Spleen (tissue), 13 donors: ENCODE measurements at places on chromosomes 11 and 22. TPM values are rescaled to one million over a fixed set of nuclear protein-coding genes. Genes with fewer than 3 reads are reported as not detected.

DNA sequence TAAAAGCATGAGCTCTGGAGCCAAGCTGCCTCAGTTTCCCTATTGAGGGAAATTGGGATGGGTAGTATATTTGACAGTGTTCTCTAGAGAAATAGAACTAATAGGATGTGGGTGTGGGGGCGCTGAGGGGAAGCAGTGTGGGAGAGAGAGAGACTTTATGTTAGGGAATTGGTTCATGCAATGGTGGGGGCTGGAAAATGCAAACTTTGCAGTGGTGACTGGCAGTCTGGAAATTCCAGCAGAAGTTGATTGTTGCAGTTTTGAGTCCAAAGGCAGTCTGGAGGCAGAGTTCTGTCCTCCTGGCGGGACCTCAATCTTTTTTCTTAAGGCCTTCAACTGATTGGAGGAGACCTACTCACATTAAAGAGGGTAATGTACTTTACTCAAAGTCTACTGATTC is 59.4 kb upstream of the SYT13 start:
- H3K4me3 ChIP-seq, result no peak overlapping the region
- H3K4me1 ChIP-seq, result peaks cover 4% of the 10 kb centered on the region

- no peak overlapping the region for H3K4me3 ChIP-seq
- no peaks in the 10 kb centered on the region for H3K27me3 ChIP-seq
- no peak overlapping the region for H3K27ac ChIP-seq
- peak; percentile 54 for DNase-seq
- no peaks in the 10 kb centered on the region for H3K36me3 ChIP-seq
- peaks cover 14% of the 10 kb centered on the region for H3K4me1 ChIP-seq
Observed at GRCh38 chr22:50082197-50082715, 3.0 kb downstream of the MLC1 start.

DNA sequence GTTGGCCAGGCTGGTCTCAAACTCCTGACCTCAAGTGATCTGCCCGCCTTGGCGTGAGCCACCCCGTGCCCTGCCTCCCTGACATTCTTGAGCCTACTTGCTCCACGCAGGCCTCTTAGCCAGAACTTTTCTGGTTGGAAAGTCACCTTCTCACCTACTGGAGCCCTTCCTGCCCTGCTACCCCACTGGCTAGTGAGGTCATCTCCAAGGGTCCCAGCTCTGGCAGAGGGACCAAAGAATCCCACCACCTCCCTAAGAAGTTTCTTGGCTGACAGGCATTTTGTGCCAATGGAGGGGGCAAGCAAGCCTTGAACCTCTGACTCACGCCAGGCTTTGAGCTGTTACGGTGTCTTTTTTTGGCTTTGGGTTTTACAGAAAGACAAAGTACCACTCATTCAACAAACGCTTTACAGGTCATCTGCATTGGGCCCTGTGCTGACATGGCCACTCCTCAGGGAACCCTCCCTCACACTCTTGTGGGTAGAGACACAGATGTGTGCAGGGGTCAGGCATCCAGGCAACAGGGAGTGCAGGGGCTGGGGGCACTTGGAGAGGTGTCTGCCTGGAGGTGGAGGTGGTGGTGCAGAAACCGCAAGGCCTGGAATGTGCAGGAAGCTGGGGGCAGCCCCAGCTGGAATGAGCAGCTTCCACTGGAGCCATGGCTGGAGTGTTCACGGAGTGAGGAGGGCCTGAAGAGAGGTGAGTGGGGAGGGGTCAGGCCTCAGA is 27.1 kb upstream of the WNT11 start:
- no peaks in the 10 kb centered on the region for H3K36me3 ChIP-seq
- H3K27me3 ChIP-seq, result no peaks in the 10 kb centered on the region
- peak overlapping the region; percentile 89 for H3K27ac ChIP-seq
- no peak for DNase-seq
- H3K4me3 ChIP-seq, result no peak overlapping the region
- peaks cover 13% of the 10 kb centered on the region for H3K4me1 ChIP-seq

- no peaks in the 10 kb centered on the region for H3K27me3 ChIP-seq
- peak within 1 kb of the TSS; percentile 69 for H3K4me3 ChIP-seq
- peak; percentile 98 for DNase-seq
- H3K36me3 ChIP-seq, result no peaks in the 10 kb centered on the region
Observed at GRCh38 chr11:9663699-9664275, at the start of gene SWAP70. Gene SWAP70, plus strand, starts transcription at chr11:9664077. Its CDS starts 103 bp downstream, at chr11:9664180.

DNA sequence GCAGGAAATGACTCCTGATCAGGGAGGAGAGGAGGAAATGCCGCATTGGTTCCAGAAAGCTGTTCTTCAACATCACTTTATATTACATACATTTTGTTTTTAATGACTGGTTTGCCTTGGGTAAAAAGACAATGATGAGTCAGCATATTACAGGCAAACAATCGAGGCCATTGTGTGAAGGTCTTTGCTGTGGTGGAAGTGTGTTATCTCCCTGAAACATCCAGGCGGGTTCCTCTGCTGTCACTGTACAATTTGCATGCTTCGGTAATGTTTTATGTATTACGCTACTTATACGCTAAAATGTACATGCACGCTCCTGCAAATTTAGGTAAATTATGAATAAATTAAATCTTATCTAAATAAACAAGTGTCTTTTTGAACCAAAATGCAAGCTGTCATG is 161.1 kb downstream of the KIRREL3 start:
- peak overlapping the region; percentile 17 for H3K27ac ChIP-seq
- no peak overlapping the region for H3K4me3 ChIP-seq
- H3K36me3 ChIP-seq, result no peaks in the 10 kb centered on the region
- H3K27me3 ChIP-seq, result no peaks in the 10 kb centered on the region
- no peak for DNase-seq

DNA sequence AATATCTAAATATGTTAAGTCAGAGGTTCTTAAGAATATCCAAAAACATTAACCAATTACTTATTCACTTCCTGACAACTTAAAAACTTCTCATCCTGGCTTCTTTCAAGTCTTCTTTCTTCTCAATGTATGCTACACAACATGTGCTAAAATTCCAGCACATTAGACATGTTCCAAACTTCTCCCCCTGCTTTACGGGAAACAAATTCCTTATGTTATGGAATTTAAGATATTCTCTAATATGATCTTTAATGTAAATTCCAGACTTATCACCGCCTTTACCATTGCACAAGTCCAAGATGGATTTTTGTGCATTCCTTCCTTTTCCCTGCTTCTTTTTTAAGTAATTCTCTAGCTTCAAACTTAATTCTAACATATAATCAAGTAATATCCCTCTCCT is 964.5 kb upstream of the CHORDC1 start:
- H3K4me1 ChIP-seq, result no peaks in the 10 kb centered on the region
- no peaks in the 10 kb centered on the region for H3K36me3 ChIP-seq
- H3K27me3 ChIP-seq, result no peaks in the 10 kb centered on the region
- DNase-seq, result no peak
- no peak overlapping the region for H3K4me3 ChIP-seq
- H3K27ac ChIP-seq, result no peak overlapping the region

GRCh38 chr11:9862981-9863380 is 199.1 kb downstream of the SWAP70 start:
- H3K4me1 ChIP-seq, result peaks cover 27% of the 10 kb centered on the region
- no peaks in the 10 kb centered on the region for H3K36me3 ChIP-seq
- no peak overlapping the region for H3K27ac ChIP-seq
- DNase-seq, result no peak
- no peak overlapping the region for H3K4me3 ChIP-seq

DNA sequence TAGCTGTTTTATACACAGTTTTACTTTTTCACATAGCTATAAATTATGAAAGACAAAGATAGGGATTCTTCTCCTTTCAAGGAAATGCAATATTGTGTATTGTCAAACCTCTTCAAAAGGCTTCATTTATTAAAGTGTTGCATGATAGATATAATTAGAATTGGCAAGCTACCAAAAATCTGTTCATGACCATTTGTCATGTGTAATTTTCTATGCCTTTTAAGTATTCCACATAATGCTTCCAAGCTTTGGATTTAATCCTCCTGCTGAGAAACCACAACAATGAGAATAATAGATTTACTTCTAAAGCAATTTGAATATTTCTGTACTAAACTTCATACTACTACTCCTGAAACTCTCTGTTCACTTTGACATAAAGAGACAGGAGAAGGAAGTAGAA is 403.2 kb upstream of the CCDC179 start:
- H3K27ac ChIP-seq, result no peak overlapping the region
- no peak overlapping the region for H3K4me3 ChIP-seq
- DNase-seq, result no peak
- no peaks in the 10 kb centered on the region for H3K36me3 ChIP-seq

DNA sequence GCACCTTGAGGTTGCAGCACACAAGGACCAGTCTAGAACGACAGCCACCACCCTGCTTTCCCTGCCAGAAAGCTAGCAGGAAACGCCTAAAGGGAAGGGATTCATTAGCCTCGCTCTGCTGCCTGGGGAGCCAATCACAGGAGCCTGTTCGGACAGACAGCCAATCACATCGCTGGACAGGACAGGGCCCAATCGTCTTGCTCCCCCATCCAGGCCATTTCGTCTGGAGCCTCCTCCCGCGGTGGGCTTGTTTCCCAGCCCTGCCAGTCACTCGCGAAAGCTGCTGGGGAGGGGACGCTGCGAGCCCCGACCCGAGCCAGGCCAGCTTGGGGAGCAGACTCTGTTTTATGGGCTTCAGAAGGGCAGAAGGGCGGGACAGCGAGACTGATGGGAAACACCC is 79.8 kb upstream of the NCAM1 start:
- no peak overlapping the region for H3K4me3 ChIP-seq
- no peak for DNase-seq
- H3K4me1 ChIP-seq, result peaks cover 26% of the 10 kb centered on the region
- no peaks in the 10 kb centered on the region for H3K36me3 ChIP-seq

DNA sequence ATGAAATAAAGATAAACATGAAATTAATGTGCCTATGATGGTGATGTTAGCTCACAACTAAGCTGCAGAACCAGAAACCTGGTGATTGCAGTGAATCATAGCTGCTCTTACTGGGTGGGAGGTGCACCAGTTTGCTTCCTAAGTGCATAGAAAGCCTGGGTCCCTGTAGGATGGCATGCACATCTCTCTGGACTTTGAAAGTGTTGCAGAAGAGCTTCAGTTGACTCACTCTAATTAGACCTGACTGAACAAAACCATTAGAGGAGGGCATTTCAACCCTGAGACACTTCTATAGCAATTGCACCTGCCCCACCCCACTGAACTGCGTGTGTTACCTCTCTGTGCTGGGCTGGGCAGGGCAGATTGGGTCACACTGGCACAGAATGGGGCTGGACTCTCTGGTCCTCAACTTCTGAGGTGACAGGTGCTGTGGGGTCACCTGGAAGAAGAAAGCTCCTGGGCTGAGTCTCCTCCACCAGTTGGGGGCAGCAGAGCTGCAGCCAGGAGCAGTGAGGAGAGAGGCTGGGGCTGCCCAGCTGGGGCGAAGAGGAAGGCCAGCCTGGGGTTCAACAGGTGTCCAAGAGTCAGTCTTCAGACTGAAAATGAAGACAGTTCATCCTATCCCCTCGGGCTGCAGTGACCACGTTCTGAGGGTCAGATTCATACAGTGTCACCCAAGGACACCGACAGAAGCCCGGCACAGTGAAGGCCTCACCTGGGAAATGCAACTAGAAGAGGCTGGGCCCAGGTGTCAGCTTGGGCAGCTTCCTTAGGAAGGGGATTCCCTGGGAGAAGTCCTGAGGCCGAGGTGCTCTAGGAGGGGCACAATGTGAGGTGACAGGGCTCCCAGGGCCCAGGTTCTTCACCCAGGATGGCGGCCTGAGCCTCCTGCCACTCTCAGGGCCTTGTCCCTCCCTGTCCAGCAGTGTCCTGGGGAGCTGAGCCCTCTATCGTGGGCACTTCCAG is 58.1 kb downstream of the GGTLC2 start:
- no peaks in the 10 kb centered on the region for H3K36me3 ChIP-seq
- H3K4me3 ChIP-seq, result no peak overlapping the region
- H3K27me3 ChIP-seq, result peaks cover 3% of the 10 kb centered on the region
- H3K27ac ChIP-seq, result no peak overlapping the region
- H3K4me1 ChIP-seq, result peaks cover 9% of the 10 kb centered on the region

DNA sequence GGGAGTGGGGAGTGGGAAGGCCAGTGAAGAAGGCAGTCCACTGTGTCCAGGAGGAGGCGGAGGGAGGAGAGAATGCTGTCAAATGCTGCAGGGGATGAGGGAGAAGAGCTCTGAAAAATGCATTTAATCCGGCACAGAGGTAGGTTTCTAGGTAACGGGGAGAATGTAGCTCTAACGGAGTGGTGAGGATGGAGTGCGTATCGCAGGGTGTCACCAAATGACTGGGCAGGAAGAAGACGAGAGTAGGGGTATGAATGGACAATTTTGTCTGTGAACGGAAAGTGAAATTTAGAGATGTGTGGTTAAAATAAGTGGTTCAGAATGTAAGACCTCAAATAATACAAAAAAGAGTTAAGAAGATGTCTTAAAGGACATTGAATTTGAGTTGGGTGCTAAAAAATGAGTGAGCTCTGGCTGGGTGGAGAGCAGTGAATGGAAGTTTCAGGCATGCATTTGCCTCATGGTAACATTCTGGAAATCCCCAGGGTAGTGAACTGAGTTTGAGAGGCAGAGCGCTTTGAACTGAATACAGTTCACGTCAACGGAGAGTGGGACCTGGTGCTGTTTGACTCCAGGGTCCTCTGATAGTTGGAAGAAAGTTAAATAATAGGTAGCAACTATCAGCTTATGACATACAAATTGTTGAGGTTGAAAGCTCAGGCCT is 81.3 kb upstream of the CADM1 start:
- H3K27me3 ChIP-seq, result no peaks in the 10 kb centered on the region
- no peaks in the 10 kb centered on the region for H3K36me3 ChIP-seq
- DNase-seq, result no peak
- no peak overlapping the region for H3K4me3 ChIP-seq
- no peak overlapping the region for H3K27ac ChIP-seq
- peaks cover 7% of the 10 kb centered on the region for H3K4me1 ChIP-seq

DNA sequence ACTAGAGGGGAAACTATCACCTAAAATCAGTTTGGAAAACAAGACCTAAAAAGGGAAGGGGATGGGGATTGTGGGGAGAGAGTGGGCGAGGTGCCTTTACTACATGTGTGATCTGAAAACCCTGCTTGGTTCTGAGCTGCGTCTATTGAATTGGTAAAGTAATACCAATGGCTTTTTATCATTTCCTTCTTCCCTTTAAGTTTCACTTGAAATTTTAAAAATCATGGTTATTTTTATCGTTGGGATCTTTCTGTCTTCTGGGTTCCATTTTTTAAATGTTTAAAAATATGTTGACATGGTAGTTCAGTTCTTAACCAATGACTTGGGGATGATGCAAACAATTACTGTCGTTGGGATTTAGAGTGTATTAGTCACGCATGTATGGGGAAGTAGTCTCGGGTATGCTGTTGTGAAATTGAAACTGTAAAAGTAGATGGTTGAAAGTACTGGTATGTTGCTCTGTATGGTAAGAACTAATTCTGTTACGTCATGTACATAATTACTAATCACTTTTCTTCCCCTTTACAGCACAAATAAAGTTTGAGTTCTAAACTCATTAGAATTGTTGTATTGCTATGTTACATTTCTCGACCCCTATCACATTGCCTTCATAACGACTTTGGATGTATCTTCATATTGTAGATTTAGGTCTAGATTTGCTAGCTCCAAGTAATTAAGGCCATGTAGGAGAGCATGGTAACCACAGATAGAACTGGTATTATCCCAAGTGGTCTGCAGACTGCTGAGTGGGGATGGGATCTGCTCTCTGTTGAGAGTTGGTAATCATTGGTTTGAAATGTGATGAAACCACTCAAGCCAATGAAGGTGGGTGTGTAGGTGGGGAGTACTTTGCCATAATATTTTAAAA is 3.6 kb downstream of the NEAT1 start:
- H3K36me3 ChIP-seq, result no peaks in the 10 kb centered on the region
- DNase-seq, result no peak
- peaks cover 56% of the 10 kb centered on the region for H3K4me1 ChIP-seq
- H3K27me3 ChIP-seq, result no peaks in the 10 kb centered on the region
- H3K27ac ChIP-seq, result peak overlapping the region; percentile 98

The OR52N4 gene
- 0.99 TPM for polyA plus RNA-seq

The PGA5 gene
- polyA plus RNA-seq, result 0.06 TPM

The JAM3 gene
- polyA plus RNA-seq, result 17.8 TPM

The PRRG4 gene
- polyA plus RNA-seq, result 2.6 TPM

The MOV10L1 gene
- polyA plus RNA-seq, result not detected
